ENCODE measurements at places on chromosomes 11 and 22.
A peak's percentile ranks its signal among the peaks of the same experiment; 100 is the strongest.

DNA sequence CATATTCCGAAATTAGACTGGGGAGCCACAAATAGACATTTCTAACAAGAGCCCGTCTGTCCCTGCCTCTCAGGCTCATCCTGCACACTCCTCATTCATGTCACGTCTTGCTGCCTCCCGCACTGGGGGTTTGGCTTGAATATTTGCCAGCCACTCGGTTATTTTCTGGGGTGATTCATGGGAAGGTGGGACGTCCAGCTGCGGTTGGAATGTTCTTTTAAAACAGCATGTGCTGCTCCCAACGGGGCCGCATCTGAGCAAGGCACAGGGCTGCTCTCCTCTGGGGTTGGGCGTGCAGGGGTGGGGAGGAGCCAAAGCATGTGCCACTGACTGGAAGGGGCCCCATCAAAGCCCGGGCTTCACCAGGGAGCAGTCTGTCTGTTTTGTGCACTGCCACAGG lies 25.9 kb upstream of the SLC5A4 start:
- DNase-seq = no peak

GRCh38 chr22:44307509-44308169 lies 5.1 kb downstream of the SHISAL1 start:
- DNase-seq = no peak

- DNase-seq = no peak
Observed at GRCh38 chr22:24796056-24796455, 10.0 kb upstream of the SGSM1 start.

- DNase-seq = peak; percentile 37
Observed at GRCh38 chr11:122578171-122578825, 77.2 kb upstream of the UBASH3B start.

DNA sequence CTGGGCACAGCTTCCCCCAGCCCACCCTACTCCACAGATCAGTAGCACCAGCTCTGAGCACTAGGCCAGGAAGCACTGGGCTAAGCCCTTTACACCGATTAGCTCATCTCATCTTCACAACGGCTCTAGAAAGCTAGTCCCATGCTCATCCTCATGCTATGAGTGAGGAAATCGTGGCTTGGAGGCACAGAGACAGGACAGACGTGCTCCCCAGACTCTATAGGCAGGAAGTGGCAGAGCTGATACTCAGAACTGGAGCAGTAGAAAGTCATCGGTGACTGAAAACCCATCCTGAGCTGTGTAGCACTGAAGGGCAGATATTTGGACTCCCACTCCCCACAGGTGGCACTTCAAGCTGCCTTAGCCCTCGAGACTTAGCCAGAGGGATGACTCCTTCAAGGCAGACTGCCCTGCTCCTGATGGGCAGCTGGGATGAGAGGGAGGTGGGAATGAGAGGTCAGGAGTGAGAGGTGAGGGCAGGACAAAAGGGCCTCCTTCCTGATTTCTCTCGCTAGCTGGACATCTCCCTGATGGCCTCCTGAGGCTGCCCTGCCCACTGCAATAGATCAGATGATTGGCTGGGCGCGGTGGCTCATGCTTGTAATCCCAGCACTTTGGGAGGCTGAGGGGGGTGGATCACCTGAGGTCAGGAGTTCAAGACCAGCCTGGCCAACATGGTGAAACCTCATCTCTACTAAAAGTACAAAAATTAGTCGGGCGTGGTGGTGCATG lies 9.7 kb downstream of the CD5 start:
- DNase-seq = no peak

GRCh38 chr22:20750461-20751184 lies 23.3 kb upstream of the SERPIND1 start:
- no peak for DNase-seq

DNA sequence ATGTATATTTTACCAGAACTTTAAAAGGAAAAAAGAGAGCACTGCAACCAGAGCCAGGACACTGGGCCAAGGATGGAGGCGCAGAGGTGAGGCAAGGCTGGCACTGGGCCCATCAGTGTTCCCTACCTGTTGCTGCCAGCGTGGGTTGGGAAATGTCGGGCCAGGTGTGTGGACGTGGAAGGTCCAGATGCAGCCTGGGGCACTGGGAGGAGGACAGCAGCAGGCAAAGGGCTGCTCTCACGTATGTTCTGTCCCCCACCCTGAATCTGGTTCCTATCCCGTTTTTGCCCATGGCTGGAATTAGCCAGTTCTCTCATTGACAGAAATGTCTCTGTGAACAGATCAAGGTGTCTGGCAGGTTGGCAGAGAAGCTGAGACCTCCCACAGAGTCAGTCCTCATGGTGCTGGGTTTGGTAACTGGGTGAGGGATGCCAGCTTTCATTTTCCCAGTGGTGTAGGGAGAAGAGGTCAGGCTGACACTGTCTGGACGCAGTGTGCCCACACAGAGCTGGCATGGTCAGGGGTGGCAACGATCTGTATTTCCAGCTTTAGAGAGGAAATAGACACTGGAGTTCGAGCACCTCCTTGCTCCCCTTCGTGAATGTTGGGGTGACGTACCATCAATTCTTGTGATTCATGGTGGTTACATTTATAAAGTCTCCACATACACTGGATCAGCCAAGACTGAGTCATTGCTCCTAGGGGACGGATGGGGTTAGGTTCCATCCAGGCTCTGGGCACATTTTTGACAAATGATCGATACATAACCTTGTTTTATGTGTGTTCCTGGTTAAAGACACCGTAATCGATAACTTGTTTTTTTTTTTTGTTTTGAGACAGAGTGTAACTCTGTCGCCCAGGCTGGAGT lies 4.3 kb upstream of the PNPLA3 start:
- no peak for DNase-seq

- no peak for DNase-seq
Observed at GRCh38 chr11:68947151-68947550, 33.6 kb downstream of the MRGPRD start.

DNA sequence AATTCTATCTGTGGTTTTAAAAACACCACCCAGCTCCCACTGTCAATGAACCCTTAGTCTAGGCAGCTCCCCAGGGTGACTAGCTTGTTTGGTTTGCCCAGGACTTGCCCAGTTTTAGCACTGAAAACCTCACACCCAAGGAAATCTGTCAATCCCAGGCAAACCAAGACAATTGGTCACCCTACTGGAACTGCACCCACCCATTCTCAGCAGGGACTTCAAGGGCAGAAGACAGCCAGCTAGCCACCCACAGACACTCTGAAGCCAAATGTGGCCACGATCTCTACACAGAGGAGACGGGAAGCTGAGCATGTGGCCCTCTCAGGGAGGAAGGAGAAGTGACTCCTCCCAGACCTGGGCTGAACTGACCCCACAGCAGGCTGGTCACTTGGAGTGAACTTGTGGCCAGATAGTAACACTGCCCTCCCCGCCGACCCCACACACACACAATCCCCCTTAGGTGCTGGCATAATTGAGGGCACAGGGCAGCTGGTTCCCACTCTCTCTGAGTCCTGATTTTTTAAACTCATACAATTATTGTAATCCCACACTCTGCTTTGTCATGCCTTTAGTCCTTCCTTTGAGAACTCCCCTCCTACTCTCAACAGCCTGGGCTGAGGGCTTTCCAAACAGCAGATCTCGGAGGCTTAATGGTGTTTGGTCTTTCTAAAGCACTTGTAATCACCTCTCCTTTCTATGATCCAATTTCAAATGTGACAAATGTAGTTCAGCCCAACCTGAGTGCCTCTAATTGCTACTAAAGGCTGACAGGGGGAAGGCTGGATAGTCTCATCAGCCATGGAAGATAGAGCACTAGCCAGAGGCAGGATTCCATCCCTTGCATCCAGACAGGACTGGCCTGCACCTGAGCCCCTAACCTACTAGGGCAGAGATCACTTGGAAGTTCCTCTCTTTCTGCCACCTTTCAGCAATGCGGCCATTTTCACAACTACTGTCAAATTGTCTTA lies 74.7 kb upstream of the DRD2 start:
- no peak for DNase-seq

DNA sequence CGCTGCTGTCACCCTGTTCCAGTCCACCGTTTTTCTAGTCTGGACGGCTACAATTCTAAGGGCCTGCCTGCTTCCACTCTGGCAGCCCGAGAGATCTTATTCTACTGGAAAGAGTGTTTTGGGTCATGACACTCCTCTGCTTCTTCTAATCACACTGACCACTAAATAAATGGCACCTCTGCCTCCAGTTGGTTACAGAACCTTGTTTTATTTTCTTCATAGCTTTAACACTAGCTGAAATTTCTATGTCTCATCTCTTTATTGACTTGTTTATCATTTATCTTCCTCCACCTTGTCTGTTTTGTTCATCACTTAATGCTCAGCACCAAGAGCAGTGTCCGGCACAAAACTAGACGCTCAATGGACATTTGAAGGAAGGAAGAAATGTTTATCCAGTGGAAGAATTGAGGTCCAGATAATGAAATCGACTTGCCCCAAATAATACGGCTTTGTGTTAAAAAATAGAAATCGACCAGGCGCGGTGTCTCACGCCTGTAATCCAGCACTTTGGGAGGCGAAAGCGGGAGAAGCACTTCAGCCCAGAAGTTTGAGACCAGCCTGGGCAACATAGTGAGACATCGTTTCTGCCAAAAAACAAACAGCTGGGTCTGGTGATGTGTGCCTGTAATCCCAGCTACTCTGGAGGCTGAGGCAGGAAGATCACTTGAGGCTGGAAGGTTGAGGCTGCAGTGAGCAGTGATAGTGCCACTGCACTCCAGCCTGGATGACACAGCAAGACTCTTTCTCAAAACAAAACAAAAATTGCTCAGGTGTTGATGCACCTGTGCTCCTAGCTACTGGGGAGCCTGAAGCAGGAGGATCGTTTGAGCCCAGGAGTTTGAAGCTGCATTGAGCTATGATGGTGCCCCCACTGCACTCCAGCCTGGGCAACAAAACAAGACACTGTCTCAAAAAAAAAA lies 693 bp upstream of the PRR14L start:
- DNase-seq = no peak

DNA sequence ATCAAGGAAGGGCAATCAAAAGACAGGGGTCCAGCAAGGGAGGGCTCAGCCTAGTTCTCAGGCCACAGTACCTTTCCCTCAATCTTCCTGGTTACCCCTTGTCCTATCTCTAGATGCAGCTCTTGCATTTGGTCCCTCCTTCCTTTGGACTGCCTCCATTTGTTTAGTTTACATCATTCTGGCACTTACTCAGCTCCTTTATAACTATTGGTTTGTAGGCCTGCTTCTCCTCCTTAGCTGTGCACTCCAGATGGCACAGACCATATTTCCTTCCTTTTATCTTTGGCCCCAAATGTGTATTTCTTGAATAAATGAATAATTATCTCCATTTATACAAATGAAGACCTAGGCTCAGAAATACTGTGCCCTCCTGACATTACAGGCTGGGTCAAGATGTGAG lies 92.3 kb upstream of the AMOTL1 start:
- no peak for DNase-seq

All from GM23338 (cell line).